Mesothelial cell of epicardium (in vitro differentiated cells): ENCODE measurements at places on chromosomes 13 and 19.

- DNase-seq, result no peak
These were observed 95.5 kb upstream of the RNF113B start for GRCh38 chr13:98272549-98272948.

DNA sequence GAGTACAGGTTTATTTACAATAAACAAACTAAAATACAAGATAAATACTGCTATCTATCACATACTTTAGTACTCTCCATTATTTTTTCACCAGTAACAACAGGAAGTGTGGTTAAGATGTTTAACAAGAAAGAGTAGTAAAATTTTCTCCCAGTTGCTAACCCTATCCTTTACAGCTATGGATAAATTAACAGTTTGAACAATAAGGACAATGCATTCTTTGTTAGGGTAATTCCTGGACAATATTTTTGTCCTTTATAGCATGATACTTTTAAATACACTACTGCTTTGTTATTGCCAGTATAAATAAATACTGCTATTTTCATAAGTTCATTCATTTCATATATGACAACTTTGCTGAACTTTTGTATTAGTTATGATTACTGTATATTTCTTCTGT lies 630.2 kb upstream of the ATXN8OS start:
- DNase-seq, result no peak

- DNase-seq, result no peak
These were observed 2.6 kb downstream of the FAM187B start for GRCh38 chr19:35225951-35226350.

GRCh38 chr13:99028890-99029289 lies 51.0 kb upstream of the DOCK9 start:
- no peak for DNase-seq

DNA sequence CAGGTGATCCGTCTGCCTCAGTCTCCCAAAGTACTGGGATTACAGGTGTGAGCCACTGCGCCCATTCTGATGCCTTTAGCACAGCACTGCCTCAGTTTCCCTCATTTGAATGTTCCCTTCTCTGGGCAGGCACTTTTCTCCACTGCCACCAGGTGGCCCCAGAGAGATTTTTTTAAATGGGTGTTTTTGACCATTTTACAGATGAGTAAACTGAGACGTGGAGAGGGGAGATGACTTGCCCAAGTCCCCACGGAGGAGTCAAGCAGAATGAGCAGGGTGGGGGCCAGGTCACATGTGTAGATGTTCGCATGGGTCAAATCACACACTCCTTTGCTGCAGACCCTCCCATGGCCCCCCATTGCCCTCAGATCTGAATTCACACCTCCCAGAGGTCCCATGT lies 3.2 kb upstream of the PDE4C start:
- DNase-seq, result no peak

DNA sequence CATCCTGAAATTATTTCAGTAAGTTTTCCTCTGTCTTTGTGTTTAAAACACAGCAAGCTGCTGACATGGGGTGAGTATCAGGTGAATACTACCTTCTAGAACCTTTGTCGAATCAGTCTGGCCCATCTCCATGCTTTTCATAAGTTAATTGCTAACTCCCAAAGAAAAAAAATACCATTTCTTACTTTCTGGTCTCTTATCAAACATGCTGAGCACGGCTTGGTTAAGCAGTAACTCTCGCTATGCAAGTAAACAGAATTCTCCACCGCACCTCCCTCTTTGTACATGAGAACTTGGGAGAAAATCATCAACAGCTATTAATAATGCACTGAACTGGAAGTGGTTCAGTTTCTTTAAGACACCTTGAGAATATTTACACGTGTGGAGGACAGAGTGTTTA lies 88.6 kb downstream of the FGF9 start:
- DNase-seq, result no peak

- no peak for DNase-seq
These were observed 88.2 kb upstream of the MBNL2 start for GRCh38 chr13:97133955-97134354.

- no peak for DNase-seq
These were observed 177.2 kb downstream of the STK24 start for GRCh38 chr13:98399756-98400155.

DNA sequence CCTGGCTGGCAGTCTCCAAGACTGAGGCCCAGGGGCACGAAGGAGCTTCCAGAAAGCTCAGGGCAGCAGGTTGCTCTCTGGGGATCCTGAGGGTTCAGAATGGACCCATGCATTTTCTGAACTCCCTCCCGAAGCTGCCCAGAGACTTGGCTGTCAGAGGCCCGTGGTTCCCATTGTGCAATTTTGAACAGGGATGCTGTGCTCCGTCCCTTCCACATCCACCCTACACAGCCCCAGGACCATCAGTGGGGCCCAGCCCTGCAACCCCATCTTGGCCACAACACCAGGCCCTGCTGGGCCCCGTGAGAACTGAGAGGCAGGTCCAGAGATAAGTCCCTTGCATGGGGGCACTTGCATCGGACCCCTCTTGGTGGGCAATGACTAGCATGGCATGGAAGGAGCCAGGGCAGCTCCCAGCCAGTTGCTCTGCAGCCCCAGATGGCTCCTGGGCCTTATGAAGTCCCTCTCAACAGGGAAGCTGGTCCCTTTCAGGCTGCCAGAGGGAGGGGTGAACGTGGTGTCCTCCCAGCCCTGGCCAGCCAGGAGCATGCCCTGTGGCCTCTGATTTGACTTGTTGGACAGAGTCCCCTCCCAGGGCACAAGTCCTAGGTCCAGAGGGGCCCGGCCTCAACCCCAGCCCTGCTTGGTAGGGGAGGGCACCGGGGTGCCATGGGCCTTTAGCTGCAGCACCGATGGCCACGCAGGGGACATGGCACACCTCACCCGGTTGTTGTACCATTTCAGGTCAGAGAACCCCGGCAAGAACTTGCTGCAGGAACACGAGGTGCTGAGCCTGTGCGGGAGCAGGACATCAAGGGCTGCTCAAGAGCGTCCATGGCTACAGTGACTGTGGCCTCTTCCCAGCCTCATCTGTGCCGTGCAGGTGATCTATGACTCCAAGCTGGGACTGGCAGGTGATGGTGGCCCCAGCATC lies 17.3 kb upstream of the ZNF14 start:
- no peak for DNase-seq

GRCh38 chr13:59883885-59884284 lies 279.8 kb downstream of the DIAPH3 start:
- no peak for DNase-seq

GRCh38 chr19:1401138-1401888 lies at the start of gene GAMT:
GAMT (minus strand) TSS chr19:1401542; CDS start chr19:1401476, 66 bp downstream.
- no peak for DNase-seq

GRCh38 chr13:58547419-58547818 lies 915.9 kb downstream of the PCDH17 start:
- no peak for DNase-seq

GRCh38 chr13:108070925-108071324 lies 144.4 kb downstream of the LIG4 start:
- no peak for DNase-seq

- DNase-seq, result no peak
These were observed 65.6 kb downstream of the STARD13 start for GRCh38 chr13:33219926-33220325.

DNA sequence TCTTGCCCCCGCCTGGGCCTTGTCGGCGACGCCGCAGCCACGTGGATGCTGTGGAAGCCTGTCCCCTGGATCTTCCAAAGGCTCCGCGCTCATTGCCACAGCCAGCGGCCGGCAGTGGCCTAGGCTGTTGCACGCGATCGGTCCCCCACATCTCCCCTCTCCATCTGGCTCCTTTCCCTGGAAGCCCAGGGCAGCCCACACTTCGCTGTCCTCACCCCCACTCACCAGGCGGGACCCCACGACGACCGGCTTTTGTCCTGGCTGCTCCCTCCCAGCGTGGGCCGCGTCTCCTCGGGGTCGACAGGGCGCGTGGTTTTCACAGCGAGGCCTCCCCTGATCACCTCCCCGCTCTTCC lies 605 bp upstream of the TEX30 start:
- no peak for DNase-seq

DNA sequence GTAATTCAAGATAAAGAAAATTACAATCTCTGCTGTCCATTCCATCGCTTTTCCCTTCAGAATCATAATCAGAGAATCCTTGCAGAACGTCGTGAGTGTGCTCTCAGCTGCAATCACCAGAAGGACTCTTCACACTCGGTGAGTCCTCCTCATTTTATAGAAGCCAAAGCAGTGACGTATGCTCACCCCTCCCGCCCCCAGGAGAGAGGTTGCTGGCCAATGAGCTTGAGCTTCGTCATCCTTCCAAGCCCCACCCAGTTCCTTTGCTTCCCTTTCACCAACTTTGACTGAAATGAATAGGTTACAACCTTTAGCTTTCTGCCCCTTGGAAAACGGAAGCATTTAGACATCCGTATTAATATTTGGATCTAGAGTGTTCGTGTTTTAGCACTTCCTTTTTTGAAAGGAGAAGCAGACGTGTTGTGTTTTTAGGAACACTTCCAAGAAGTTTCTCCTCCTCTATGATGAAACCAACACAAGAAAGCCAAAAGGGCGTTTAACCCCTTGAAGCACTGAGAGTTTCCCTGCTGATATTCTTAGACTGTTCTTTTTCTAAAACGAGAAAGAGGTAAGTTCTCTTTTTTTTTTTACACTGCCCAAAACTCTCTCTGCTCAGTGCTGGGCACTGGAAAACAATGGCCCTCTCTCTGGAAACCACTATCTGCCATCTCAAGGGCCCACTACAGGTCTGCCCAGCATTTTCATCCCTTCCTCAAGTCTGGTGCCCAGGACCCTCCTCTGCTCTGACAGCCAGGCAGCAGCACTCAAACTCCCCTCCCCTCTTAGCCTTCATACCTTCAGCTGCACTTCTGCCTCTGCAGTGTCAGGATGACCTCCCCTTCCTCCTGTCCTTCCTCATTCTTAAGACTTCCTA lies 44.3 kb upstream of the CEACAM21 start:
- DNase-seq, result no peak

DNA sequence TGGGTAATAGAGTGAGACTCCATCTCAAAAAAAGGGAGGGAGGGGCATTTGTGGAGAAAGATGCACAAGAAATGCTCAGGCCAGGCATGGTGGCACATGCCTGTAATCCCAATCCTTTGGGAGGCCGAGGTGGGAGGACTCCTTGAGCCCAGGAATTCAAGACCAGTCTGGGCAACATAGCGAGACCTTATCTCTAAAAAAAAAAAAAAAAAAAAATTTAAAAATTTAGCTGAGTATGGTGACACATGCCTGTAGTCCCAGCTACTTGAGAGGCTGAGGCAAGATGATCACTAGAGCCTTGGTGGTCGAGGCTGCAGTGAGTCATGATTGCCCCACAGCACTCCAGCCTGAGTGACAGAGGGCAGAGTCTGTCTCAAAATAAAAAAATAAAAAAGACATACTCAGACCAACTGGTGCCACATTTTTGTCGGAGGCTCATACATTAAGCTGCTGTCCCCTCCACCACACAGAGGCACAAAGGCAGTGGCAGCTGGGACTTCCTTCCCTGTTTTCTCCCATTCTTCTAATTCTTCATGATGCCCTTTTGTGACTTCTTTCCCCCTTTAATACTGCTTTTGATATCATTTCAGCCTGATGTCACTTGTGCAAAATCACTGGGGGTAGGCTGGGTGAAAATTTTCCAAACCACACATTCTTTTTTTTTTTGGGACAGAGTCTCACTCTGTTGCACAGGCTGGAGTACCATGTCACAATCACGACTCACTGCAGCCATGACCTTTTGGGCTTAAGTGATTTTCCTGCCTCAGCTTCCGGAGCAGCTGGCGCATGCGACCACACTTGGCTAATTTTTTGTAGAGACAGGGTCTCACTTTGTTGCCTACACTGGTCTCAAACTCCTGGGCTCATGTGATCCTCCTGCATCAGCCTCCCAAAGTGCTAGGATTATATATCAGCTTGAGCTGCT lies 26.8 kb upstream of the CXCL17 start:
- DNase-seq, result no peak

DNA sequence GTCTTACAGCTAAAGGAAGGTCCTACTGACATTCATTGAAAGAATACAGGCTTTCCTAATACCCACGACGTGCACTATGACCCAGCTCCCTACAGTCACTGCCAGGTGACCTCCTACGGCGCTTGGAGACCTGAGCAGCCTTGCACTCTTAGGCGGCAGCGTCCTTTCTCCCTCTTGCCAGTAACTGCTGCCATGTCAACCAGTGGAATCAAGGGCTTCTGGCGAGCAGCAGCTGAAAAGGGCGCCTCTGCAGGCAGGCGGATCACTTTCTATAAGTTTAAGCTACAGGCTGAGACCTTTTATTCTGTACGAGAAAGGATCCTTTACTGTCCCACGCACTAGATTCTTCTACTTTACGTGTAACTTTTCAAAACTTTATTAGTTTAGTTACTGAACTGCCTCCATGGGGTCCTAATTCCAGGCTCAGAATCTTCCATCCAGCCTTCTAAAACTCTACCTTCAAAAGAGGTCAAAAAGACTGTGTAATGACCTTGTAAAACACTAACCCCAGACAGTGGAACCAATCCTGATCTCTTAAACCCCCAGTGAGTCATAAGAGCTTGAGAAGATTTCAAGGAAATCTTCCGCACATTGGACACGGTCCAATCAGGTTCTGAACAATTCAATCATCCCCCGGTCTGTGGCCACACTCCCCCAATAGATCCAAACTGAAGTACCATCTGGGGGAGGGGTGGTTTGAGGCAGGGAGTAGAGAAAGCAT lies 1.9 kb downstream of the KCTD12 start:
- DNase-seq, result no peak

- DNase-seq, result no peak
These were observed 31.2 kb downstream of the RCBTB2 start for GRCh38 chr13:48501705-48502104.

DNA sequence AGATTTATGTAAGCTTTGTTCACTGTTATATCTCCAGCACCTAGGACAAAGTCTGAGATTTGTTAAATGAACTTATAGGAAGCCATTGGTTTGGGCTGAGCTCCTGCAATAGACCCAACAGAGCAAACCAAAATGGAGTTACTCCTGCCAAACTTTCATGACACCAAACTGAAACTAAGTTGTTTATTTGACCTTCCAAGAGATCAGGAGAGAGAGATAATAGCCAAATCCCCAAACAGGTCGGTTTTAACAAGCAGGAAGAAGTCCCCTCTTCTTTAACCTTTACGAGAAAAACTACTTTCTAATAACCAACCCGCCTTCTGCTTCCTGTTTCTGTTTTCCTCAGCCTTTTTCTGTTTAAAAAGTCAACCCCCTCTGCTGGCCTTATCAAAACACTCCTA lies 54.9 kb upstream of the ATP12A start:
- no peak for DNase-seq

DNA sequence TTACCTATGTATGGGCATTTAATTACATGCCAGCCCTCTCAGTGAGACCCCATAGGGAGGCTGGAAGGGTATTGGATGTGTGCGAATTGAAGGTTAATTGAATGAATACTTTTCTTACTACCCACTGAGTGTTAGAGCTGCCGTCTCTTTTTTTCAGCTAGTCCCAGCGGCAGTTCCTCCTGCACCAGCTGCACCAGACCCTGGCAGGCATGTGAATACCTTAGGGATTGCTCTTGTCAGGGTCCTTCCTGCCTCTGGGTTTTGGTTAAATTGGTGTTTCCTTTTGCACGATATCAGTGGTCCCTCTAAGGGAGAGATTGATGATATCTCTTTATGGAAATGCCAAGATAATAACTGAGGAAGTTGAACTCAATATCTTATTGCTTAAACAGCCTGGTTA lies 9.8 kb upstream of the CXCL17 start:
- no peak for DNase-seq
